Putamen (tissue), 1 donor: ENCODE measurements at places on chromosomes 6 and 20.

GRCh38 chr20:38674092-38674764 is 50.1 kb upstream of the SLC32A1 start:
- DNase-seq = peak; percentile 78

DNA sequence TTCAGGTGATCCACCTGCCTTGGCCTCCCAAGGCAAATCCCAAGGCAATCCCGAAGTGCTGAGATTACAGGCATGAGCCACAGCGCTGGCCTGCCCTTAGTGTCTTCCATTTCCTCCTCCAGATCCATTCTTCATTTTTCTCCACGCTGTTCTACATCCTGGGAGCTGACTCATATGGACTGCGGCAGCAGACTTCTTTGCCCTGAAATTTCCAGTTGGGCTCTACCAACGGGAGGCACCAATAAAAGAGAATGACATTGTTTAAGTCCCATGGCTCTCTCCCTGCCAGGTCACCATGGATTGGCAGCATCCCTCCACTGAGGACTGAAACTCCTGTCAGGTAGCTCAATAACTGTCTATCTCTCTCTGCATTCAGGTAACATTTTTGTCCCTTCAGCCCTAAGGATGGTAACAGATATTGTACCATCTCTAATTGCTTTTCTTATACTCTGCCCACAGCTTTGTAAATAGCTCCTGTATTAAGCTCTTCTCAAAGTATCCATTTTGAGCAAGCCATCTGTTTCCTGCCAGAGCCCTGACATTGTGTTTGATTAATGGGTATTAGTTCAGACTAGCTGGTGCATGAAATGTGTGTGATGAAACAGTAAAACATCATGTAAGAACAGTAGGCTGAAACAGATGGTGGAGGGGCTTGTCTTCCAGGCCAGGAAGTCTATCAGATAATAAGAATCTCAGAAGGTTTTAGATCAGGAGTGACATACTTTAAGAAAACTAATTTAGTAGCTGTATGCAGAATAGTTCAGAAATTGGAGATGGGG is 3.6 kb downstream of the TBCC start:
- DNase-seq = no peak

- DNase-seq = no peak
Measured at GRCh38 chr6:142482974-142483373, 181.2 kb downstream of the ADGRG6 start.

DNA sequence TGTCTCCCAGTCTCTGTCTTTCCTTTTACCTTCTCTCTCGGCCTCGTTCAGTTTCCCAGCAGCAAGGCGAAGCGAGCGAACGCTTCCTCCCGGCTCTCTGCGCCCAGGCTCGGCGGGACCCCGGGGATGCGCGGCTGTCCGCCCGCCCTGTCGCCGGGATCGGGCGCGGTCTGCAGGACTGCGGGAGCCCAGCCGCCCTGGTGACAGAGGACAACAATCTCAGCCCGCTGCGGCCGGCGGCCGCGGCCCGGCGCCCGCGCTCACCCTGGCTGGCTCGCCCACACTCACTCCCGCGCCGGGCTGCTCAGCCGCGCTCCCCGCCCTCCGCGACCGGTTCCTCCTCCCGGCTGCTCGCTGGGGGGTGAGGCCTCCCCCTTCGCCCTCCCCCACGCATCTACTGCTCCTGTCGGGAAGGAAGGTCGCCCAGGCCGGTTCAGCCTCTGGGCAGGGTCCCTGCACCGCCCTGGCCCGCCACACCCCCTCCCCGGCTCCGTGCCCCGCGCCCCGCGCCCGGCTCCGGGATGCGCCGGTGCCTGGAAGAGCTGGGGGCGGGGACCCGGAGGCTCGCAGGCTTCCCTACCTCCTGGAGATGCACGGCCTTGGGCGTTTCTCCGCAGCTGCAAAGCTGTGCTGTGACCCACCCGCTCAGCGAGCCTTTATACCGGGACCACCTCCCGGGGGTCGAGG is 410 bp downstream of the SYNE1 start:
- DNase-seq = peak; percentile 38

DNA sequence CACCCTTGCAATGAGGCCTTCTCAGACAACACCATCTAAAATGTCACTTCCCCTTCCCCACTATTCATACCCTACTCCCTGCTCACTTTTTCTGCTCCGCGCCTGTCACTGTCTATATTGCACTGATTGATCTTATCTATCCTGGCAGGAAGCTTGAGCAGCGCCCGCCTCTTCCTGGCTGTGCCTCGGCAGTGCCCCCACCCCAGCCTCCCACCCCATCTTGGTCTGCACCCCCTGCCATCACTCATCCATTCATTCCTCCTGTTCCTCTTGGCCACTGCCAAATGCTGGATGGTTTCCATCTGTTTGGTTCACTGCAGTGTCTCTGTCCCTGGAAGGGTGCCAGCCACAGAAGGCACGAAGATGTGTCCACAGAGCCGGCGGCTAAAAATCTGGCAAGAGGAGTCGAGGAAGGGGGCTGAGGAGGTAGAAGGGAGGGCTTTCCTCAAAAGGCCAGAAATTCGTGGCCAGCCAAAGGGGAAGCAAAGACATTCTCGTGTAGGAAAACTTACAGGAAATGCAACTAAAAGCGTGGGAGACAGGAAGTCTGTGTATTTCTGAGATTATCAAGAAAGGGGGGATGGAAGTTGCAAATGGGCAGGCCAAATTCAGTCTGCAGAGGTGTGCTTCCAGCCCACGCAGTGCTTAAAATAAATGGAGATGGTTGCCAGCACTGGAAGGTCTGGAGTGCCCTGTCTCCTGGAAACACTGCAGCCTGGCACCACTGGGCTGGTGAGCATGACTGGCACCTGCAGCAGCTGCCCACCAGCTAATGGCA is 27.6 kb downstream of the SYNJ2 start:
- peak; percentile 88 for DNase-seq

DNA sequence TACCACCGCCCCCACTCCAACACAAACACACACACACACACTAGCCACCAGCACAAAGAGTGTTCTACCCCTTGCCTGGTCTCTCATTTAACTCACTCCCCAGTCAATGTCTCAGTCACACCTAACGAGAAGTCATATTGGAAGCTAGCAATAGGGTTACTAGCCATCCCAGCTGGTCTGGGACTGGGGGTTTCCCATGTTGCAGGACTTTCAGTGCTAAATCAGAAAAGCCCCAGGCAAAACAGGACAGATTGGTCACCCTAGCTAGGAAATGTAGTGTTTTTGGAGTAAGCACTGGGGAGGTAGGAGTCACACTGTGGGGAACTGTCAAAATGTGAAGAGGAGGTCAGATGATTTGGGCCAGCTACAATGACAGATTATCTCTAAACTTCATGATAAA is 158.1 kb downstream of the UNC5CL start:
- DNase-seq = no peak

- DNase-seq = no peak
Measured at GRCh38 chr6:146355521-146356100, 188.0 kb upstream of the RAB32 start.

DNA sequence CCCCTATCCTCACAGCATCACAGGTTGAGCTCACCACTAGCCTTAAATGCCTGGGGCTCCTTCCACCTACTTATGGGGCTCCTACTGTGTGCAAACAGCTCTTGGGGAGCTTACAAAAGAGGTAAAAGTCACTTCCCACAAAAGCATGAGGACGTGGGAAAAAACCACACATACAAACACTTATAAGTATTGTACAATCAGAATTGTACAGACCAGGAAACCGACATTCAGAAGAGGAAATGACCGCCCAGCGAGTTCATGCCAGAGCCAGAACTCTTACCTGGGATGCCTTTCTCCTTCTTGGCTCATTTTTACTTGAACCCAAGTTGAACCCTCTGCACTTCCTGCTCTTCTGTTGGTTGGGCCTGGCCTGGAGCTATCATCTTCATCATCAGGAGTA is 6.3 kb upstream of the PPP1R16B start:
- DNase-seq = no peak

- no peak for DNase-seq
Measured at GRCh38 chr6:15509335-15509933, 153.4 kb downstream of the DTNBP1 start.

GRCh38 chr6:46876126-46876525 is 45.6 kb downstream of the ADGRF5 start:
- no peak for DNase-seq

- DNase-seq = no peak
Measured at GRCh38 chr20:45579184-45579583, at the start of gene WFDC8. WFDC8 (minus strand) TSS chr20:45579284; CDS start chr20:45579247, 37 bp downstream.

- DNase-seq = no peak
Measured at GRCh38 chr6:1372690-1373089, 16.7 kb upstream of the FOXF2 start.

DNA sequence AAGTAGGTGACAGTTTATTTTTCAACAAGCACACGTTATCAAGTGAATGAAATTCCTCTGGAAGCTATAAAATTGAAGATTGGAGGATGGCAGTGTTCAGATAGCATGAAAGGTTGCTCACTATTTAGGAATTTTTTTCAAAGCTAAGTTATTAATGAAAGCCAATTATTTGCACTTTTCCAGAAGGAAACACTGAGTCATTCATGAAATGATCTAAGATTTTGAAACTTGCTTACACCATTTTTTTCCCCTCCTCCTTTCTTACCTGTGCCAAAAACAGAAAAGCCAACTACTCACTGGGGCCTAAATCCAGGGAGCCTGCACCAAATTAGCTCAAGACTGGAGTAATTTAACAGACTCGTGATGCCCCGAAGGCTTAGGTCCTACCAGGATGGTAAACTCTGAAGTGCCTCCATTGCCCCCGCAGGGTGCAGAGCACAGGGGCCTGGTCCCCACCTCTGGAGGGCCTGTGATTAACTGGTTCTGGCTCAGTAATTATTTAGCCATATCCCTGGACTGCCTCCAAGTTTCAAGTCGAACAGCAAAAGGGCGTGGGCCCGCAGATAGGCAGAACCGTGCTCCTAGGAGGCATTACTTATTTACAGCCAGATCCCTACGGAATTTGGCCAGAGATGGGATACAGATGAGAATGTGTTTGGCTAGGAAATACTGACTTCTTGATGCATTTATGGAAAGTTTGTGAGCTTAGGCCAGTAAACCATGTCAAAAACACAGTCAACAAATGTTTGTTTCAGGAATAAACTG is 28.0 kb upstream of the ZNF217 start:
- no peak for DNase-seq

DNA sequence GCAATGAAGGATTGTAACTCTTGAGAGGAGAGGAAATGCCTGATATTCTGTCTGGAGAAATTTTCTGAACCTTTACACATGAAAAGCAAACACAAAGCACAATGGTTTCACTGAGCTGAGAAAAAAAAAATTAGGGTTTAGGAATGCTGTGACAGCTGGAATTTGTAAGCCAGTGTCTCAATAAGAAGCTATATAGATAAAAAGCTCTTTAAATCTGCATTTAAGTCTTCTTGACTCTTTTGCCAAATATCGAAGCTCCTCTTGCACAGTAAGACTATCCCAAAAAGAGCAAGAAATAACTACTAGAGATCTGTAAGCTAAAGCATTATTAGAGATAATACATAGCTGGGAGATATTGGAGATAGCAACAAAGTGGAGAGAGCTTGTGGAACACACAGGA is 1334.0 kb upstream of the CITED2 start:
- DNase-seq = no peak

DNA sequence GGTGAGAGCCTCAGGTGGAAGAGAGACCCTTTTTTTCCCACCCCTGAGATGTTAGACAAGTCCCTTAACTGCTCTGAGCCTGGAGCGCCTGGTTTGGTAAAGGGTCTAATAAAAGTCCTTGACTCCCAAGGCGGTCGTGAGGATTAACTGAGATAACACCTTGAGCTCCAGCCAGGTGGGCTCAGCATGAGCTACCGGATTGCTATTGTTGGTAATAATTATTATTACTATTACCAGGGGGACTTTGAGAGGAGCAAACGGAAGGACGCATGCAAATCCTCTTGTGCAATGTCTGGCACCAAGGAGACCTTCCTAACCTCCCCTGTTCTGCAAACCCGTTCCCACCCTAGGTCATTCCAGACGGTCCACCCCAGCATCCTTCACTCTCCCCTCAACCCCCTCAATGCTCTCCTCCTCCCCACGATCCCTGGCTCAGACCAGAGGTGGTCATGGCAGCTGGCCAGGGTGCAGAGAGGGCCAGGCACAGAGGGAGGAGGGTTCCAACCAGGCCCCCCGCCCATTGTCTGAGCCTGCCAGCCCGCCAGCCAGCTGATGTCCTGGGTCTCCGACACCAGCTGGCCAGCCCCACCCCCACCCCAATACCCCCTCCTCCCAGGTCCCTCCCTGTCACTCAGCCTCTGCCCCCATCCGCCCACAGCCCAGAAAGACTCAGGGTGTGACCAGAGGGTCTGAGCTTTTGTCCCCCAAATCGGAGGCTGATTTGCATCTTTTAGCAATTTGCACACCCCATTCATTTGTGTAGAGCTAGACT is 14.3 kb upstream of the CBFA2T2 start:
- DNase-seq = no peak

DNA sequence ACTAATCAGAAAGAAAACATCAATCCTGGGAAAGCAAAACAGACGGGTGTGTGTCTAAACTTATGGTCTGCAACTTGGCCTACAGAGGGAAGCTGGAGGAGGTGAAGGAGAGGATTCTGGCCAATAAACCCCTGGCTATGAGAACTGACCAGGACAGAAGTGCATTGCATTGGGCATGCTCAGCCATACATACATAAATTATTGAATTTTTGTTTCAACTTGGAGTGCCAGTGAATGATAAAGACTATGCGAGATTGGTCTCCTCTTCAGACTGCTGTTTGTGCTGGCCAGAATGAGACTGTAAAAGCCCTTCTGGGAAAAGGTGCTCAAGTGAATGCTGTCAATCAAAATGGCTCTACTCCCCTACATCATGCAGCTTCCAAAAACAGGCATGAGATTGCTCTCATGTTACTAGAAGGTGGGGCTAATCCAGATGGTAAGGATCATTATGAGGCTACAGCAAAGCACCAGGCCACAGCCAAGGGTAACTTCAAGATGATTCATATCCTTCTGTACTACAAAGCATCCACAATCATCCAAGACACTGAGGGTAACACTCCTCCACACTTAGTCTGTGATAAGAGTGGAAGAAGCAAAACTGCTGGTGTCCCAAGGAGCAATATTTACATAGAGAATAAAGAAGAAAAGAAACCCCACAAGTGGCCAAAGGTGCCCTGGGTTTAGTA is 17.4 kb downstream of the ADNP start:
- DNase-seq = no peak

GRCh38 chr6:69816026-69816425 is 19.2 kb upstream of the LMBRD1 start:
- no peak for DNase-seq

GRCh38 chr6:6969761-6970223 is 138.0 kb upstream of the RREB1 start:
- DNase-seq = no peak

GRCh38 chr6:72348926-72349325 is 272.9 kb upstream of the KCNQ5 start:
- no peak for DNase-seq

- no peak for DNase-seq
Measured at GRCh38 chr6:79076160-79076559, 1.9 kb downstream of the PHIP start.

GRCh38 chr6:34243131-34243771 is 5.6 kb downstream of the SMIM29 start:
- DNase-seq = no peak

- DNase-seq = no peak
Measured at GRCh38 chr20:4946986-4947385, 54.3 kb downstream of the SLC23A2 start.

- no peak for DNase-seq
Measured at GRCh38 chr6:49515485-49516146, 15.9 kb downstream of the GLYATL3 start.
